ENCODE measurements at places on chromosomes 3 and 15. TPM values are rescaled to one million over a fixed set of nuclear protein-coding genes. Genes with fewer than 3 reads are reported as not detected.
A peak's percentile ranks its signal among the peaks of the same experiment; 100 is the strongest.

Gene PLA2G4E
- total RNA-seq = not detected

Gene AZI2
- total RNA-seq = 215 TPM

DNA sequence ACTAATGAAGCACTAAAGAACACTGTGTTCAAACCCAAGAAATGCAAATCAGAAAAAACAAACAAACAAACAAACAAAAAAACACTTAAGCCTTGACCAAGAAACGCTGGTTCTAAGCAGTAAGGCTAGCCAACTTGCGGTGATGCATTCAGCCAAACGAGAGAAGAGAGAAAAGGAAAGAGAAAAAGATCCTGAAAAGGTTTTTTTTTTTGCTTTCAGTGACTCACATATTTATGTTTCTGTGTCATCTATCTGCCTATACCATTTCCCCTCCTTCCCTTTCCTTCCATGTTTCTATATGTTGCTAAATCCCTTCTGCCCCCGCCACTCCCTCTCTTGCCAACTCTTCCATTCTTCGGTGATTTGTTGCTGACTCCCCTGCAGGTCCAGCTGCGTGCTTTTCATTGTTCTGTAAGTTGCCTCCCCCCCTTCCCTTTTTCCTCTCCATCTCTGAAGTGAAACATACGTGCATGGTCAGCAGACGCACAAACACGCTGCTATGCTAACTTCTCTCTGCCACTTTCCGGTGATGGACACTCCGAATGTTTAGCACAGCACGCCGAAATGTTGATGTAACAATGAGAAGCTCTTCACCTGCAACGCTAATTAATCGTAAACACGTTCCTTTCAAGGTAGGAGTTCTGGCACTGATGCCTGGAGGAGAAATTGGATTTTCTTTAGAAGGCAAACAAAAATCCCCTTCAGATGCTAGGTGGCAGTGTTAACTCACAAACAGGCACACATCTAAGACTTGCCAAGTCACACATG, 154.4 kb downstream of the TUSC7 start:
- H3K27me3 ChIP-seq = no peaks in the 10 kb centered on the region
- peak overlapping the region; percentile 66 for H3K4me3 ChIP-seq
- no peak for DNase-seq
- H3K4me1 ChIP-seq = no peaks in the 10 kb centered on the region
- no peaks in the 10 kb centered on the region for H3K36me3 ChIP-seq
- no peak overlapping the region for H3K27ac ChIP-seq

DNA sequence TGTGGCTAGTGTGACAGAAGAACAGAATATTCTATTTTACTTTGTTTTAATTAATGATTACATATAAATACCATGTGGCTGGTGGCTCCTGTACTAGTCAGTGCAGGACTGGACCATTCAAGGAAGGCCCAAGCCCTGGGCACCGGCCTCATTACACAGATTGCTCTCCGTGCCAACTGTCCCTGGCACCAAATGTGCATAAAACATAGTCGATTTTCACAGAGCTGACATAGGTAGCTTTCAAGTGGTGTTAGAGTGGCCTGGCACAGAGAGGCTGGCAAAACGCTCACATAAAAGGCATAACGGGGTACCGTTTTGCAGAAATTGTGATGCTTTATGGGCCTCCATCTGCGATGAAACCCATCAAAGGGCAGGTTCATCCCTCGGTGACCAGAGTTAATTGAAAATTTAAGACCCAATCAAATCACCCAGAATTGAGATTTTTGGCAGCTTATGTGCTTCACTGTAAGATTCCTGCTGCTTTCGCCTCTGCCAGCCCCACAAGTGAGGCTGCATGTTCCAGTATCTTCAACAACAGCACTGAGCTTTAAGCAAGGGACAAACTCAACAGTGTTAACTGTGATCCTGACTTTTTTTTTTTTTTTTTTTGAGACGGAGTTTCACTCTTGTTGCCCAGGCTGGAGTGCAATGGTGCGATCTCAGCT, 25.9 kb downstream of the RFTN1 start:
- no peak overlapping the region for H3K4me3 ChIP-seq
- peaks cover 24% of the 10 kb centered on the region for H3K4me1 ChIP-seq
- H3K27me3 ChIP-seq = no peaks in the 10 kb centered on the region
- H3K27ac ChIP-seq = no peak overlapping the region
- H3K36me3 ChIP-seq = peaks cover 31% of the 10 kb centered on the region
- DNase-seq = no peak

- peaks cover 44% of the 10 kb centered on the region for H3K27me3 ChIP-seq
- DNase-seq = peak; percentile 10
- H3K27ac ChIP-seq = no peak overlapping the region
- H3K4me3 ChIP-seq = no peak overlapping the region
These were observed 346.3 kb upstream of the MDFIC2 start for GRCh38 chr3:70658513-70659310.

DNA sequence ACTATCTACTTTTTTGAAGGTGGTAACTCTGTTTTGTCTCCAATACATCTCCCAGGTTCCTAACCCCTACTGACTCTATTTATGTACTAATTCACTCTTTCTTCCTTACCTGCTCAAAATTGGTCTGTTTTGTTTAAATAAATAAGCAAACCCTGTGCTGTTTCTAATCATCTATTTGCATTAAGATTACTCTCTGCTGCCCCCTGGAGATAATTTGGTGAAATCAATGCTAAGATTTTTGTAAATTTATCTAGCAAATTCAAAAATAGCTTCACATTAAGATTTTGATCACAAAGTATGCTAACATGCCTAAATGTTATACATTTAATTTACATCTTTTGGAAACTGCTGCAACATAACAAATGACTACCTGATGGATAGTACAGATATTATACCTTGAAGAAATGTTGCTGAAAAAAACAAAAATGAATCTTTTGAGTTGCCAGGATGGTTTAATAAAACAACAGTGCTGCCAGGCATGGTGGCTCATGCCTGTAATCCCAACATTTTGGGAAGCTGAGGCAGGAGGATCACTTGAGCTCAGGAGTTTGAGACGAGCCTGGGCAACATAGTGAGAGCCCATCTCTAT, 4.4 kb upstream of the CD200R1 start:
- no peaks in the 10 kb centered on the region for H3K27me3 ChIP-seq
- peak; percentile 25 for DNase-seq
- H3K27ac ChIP-seq = no peak overlapping the region
- H3K4me3 ChIP-seq = no peak overlapping the region
- H3K4me1 ChIP-seq = no peaks in the 10 kb centered on the region

DNA sequence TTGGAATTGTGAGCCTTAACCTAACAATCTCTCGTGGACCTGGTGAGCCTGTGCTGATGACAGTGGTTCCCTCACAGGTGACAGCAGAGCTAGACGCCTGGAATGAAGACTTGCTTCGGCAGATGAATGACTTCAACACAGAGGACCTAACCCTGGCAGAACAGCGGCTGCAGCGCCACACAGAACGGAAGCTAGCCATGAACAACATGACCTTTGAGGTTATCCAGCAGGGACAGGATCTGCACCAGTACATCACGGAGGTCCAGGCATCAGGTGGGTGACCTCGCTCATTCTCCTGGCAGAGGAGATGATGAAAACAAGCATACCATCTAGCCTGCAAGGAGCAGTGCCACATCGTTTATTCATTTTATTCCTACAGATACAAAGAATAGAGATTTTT, 316.9 kb upstream of the UMPS start:
- no peak overlapping the region for H3K27ac ChIP-seq
- H3K36me3 ChIP-seq = no peaks in the 10 kb centered on the region
- DNase-seq = peak; percentile 38
- H3K4me3 ChIP-seq = no peak overlapping the region
- peaks cover 4% of the 10 kb centered on the region for H3K4me1 ChIP-seq

Data from osteoblast (primary cell).